Prostate gland (tissue), 2 donors: ENCODE measurements at places on chromosomes 11 and 22. TPM values are rescaled to one million over a fixed set of nuclear protein-coding genes. Genes with fewer than 3 reads are reported as not detected.

DNA sequence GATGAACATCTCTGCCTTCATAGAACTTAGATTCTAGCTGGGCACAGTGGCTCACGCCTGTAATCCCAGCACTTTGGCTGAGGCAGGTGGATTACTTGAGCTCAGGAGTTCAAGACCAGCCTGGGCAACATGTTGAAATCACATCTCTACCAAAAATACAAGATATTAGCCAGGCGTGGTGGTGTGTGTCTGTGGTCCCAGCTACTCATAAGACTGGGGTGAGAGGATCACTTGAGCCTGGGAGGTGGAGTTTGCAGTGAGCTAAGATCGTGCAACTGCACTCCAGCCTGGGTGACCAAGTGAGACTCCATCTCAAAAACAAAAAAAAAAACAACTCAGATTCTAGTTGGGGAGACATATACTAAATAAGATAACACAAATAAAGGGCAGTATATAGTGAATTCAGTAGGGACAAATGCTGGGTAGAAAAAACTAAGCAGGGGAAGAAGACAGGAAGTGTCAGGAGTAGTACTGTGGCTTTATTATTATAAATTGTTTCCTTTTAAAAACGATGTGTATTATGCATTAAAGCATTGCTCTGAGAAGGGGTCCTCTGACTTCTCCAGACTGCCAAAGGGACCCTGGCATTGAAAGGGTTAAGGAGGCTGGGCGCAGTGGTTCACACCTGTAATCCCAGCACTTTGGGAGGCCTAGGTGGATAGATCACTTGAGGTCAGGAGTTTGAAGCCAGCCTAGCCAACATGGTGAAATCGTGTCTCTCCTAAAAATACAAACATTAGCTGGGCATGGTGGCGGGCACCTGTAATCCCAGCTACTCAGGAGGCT is 46.7 kb downstream of the PACS1 start:
- H3K4me1 ChIP-seq: peaks cover 5% of the 10 kb centered on the region
- DNase-seq: no peak
- H3K36me3 ChIP-seq: no peaks in the 10 kb centered on the region
- no peak overlapping the region for H3K4me3 ChIP-seq
- H3K27me3 ChIP-seq: no peaks in the 10 kb centered on the region
- H3K27ac ChIP-seq: no peak overlapping the region

GSTT2B gene
- total RNA-seq: 3.9 TPM

TSSK2 gene
- 8.0 TPM for total RNA-seq

DNA sequence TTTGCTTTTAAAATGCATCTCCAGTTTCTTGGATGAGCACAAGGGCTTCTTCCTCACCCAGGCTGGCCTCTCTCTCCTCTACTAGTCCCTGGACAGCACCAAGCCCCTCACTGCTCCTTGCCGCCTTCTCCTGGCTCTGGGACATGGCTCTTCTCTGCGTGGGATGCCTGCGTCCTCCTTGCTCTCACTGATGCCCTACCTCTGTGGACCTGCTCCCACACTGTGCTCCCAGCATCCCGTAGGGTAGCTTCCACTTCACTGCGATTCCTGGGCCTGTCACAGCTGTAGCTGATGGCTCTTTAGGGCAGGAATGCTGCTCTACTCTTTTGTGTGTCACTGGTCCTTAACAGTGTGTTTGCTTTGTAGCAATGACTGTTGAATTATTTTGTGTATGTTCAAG is 136.3 kb downstream of the SNX19 start:
- H3K36me3 ChIP-seq: no peaks in the 10 kb centered on the region
- no peak overlapping the region for H3K27ac ChIP-seq
- no peak overlapping the region for H3K4me3 ChIP-seq

DNA sequence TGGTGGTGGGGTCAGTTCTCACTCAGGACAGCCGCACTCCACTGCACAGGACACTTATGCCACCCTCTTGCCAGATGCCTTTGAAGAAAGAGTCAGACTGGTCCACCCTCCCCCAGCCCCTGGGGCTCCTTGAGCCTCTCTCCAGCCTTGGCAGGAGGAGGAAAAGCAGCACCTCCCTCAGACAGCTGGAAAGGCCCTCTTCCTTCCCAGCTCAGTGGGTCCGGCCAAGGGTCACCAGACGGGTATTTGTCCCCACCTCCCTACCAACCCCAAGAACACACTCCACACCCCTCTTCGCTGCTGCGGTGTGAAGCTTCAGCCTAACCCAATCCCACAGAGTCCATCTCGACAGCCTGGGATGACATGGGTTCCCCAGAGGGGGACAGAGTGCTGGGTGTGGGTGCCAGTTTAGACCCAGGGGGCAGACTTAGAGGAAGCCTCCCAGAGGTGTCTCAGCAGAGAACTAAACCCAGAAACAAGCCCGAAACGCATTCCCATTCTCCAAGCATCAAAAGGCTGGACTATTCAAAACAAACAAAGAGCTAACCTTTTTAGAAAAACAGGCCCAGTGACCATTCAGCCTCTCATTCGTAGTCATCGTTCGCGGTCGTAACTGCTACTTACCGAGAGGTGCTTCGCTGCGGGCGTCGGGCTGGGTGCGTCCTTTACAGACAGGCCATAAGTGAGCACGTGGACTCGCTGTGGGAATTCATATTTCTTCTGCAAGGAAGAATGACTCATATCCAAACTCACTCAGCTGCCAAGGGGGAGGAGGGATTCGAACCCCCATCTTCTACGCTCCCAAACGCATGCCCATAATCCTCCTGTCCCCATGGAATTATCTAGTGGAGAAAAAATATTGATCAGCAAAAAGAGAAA is 57.5 kb upstream of the ANO1 start:
- H3K27me3 ChIP-seq: no peaks in the 10 kb centered on the region
- no peaks in the 10 kb centered on the region for H3K4me1 ChIP-seq
- H3K27ac ChIP-seq: no peak overlapping the region
- no peak for DNase-seq
- no peaks in the 10 kb centered on the region for H3K36me3 ChIP-seq
- no peak overlapping the region for H3K4me3 ChIP-seq

- H3K4me1 ChIP-seq: no peaks in the 10 kb centered on the region
- DNase-seq: peak; percentile 7
- H3K27ac ChIP-seq: peak overlapping the region; percentile 92
- H3K4me3 ChIP-seq: peak overlapping the region; percentile 90
- no peaks in the 10 kb centered on the region for H3K36me3 ChIP-seq
Observed at GRCh38 chr22:36027579-36027934, 1.1 kb downstream of the RBFOX2 start.
